ENCODE measurements at places on chromosomes 12 and 14.

DNA sequence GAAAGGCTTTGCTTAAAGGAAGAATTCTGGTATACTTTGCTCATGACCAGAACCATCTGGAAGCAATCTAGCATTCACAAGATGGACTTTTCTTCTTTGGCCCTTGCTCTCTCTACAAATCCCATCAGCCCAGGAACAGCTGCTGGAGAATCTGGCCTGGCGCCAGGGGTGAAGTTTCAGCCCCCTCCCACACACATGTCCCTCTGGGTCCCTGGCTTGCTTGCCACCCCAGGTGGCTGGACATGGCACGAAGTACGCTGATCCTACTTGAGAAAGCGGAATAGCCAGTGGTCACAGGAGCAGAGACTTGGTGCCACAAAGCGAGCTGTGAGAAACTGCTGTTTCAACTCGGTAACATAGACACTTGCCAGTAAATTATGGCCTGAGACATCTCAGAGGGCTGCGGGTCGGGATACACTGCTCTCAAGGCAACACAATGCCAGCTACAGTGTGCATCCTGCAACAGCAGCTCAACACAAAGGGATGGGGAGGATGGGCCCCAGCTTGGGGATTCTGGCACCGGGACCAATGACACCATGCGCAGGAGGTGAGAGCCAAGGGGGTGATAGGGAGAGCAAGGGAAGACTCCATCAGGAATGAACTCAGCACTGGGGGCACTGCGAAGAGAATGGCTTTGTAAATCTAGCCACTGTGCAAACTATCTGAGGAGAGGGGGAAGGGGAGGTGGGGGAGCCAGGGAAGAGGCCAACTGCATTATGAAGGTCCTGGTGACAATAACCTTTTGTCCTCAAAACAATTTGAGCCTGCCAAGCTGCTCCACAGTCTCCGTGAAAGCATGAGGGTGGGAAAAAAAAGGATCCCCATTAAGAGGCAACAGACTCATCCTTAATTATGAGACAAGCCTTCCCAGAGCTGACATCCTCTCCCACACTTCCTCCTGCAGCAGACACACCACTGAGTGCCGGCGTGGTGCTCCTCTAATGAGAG is 219.9 kb downstream of the PPM1H start:
- no peak for DNase-seq

DNA sequence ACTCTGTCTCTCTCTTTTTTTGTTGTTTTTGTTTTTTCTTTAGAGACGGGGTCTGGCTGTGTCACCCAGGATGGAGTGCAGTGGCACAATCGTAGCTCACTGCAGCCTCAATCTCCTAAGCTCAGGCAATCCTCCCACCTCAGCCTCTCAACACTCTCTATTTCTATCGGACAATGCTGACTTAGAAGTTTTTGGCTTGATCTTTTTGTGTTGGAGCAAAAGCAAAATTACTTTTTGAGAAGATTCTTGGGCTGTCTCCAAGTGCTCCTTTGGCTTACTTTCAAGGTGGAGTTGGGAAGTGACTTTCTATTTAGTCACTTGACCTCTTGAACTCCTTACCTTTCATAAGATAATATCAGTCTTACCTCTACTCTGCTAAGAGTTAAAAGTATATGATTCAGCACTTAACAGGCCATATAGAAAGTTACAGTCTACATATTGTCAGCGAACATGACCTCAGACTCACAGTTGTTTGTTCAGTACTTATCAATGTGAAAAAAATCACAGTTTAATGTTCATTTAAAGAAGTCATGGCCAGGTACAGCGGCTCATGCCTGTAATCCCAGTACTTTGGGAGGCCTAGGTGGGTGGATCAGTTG is 15.4 kb upstream of the MIA2 start:
- peak; percentile 81 for DNase-seq

DNA sequence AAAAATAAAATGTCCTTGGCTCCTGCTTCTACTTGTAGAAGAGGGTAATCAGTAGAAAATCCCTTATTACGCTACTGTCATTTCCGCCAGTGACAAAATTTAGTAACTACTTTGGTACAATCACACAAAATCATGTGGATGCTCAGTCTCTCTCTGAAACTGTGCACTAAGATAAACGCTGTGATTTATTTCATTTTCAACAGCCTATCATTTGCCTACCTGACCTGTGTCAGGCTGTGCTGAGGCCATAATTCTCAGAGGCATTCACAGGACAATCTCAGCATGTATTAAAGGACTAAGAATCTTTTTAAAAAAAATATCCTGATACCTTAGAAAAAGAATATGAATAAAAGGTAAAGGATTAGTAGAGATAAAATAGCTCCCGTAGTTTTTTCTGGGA is 226.0 kb downstream of the RASSF9 start:
- DNase-seq = no peak

DNA sequence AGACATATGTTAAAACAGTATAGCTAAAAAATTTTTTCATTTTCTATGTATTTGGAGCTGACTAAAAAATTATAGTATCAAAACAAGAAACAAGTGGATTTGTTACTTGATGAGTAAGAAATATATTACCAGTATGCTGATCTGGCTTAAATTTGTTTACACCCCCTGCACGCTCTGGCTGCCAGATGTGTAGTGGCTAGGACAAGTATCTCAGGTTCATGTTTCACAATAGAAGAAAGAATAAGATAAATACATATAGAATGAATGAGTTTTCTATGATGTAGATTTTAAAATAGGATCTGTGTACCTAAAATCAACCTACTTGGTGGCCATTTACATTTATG is 13.1 kb downstream of the NAA30 start:
- DNase-seq = no peak

DNA sequence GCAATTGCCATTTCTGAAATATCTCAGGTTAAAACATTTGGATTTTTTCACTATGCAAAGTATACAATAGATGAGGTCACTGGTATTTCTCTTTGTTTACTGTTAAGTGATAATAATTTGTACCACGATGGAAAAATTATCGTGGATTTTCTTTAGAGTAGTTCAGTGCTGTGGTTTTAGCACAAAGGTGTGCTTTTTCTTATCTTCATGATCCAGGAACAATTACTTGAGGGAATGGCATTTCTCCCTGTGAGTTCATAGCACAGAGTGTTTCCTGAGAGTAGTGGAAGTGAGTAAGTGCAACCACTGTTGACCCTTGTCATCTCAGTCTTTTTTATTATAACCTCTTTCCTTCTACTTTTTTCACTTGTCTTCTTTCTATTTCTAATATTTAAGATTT is 86.8 kb downstream of the FGD4 start:
- DNase-seq = peak; percentile 54

DNA sequence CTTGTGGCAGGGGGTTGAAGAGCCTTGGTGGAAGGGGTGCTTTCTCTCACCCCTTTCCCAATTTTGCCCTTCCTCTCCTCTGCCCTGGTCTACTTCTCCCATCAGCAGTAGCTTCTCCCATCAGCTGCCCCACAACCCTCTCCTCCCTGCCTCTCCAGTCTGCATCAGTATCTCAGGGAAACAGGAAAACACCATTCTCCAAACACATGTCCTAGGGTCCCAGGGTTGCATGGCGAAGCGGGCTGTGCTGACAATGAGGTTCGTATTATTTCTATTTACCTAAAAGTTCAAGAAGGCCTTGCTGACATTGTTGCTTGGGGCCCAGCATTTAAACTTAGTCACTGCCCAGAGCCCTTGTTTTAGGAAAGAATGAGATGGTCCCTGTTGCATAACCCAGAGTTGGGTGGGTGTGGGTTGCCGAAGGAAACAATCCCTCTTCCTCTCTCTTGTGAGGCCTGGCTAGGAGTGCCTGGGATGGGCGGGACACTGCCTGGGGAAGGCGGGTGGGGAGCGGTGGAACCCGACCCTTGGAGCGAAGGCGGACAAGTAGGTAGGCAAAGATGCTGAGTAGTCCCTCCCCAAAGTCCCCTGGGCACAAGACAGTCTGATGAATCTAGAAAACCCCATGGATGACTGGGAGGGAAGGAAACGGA is 1.3 kb upstream of the IGFBP6 start:
- DNase-seq = peak; percentile 37

DNA sequence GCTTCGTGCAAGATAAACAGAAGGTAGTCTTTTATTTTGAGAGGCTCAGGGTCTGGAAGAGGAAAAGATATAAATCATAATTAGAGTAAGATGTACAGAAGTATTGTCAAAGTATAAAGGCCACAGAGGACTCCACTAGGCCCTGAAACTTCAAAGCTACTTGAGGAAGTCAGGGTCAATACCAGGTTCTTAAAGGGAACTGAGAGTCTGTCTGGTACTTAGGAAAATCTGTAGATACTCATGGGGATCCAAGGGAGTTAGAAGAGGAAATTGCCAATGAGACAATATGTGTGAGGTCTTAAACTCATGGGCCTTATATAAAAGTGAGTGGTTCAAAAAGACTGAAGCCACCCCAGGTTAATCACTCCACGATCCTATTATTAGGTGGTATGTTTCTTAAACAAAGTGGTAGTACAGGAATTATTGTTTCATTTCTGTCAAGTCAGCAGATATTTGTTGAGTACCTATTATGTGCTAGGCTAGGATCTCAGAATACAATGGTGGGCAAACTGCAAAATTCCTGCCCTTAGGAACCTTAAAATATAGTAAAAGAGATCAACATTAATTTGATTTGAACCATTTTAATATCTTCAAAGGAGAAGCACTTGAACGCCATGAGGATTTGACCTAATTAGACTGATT is 314.6 kb downstream of the ADAMTS20 start:
- no peak for DNase-seq
